ENCODE measurements at places on chromosomes 7 and 10.

DNA sequence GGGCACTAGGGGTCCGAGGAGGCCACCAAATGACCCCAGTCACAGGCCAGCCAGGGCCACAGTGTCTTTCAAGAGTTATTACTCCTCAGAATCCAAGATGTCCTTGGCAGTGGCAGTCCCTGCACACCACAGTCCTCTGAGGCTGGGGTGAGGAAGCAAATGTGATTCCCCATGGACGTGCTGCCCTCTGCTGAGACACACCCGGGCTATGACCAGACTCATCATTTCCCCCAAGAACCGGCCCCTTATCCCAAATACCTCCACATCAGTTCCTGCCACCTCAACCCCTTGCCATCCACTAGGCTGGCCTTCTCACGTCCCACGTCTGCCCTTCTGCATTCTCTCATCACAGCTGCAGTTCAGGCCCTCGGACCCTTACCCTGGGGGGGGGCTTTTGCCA is 5.0 kb downstream of the PRKAG2 start:
- DNase-seq, result no peak

DNA sequence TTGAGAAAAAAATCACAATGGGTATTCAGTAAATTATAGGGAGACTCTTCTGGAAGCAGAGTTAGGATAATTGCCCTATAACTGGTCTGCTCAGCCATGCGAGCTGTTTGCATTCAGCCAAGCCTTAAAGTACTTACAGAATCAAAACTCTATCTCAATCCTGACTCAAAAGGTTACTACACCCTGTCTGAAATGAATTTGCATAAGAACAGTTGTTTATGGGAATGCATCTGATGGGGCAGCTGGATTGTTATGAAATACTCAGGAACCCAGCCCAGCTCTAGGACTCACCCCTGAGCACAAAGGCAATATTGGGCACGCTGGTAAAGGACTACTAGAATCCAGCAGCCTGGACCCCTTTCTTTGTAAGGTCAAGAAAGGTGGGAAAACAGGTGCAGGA is 38.8 kb downstream of the AKR1B15 start:
- DNase-seq, result no peak

- DNase-seq, result no peak
Measured at GRCh38 chr7:135862586-135863340, 114.2 kb upstream of the FAM180A start.

DNA sequence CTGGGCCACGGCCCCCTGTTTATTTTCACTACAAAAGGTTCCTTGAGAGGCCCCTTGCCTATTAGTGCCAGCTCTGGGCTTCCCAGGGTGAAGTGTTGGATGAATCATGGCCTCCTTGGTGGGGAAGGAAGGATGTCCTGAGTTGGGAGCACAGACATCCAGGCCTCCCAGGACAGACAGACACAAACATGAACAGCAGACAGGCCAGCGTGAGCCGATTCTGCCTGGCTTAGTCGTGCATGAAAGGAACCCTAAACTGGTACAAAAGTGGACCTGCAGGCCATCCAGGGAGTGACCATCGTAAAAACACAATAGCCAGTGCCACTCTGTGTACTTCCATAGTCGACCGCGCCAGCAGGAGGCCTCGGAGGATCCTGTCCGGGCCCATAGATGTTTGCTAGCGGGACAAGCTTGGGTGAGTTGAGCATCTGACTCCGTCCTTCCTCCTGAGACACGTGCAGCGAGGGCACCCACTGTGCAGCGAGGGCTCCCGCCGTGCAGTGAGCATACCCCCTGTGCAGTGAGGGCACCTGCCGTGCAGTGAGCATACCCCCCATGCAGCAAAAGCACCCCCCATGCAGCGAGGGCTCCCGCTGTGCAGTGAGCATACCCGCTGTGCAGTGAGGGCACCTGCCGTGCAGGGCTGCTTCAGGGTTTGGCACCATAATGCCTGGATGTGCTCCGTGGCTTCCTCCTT is 51.3 kb upstream of the PRKAR1B start:
- DNase-seq, result no peak

Measured in glomerular endothelial cell (primary cell).